ENCODE measurements at places on chromosomes 6 and 20.

DNA sequence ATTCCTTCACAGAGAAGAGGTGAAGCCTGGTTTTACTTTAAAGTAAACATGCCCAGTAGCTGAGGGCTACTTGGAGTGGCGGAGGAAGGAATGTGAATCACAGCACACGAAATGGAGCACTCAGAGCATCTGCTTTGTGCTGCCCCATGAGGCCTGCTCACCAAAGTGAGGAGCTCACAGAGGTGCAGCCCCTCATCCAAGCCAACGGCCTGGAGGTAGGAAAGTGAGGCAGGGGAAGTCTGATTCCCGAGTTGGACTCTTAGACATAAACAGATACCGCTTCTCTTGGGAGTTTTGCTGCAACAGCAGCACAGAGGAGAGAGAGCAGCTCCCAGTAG lies 3.6 kb downstream of the YTHDF1 start:
- no peak for DNase-seq

- no peak for DNase-seq
Measured at GRCh38 chr20:62155428-62156253, 12.1 kb downstream of the SS18L1 start.

- DNase-seq, result no peak
Measured at GRCh38 chr20:19609642-19610223, 148.3 kb upstream of the RIN2 start.

DNA sequence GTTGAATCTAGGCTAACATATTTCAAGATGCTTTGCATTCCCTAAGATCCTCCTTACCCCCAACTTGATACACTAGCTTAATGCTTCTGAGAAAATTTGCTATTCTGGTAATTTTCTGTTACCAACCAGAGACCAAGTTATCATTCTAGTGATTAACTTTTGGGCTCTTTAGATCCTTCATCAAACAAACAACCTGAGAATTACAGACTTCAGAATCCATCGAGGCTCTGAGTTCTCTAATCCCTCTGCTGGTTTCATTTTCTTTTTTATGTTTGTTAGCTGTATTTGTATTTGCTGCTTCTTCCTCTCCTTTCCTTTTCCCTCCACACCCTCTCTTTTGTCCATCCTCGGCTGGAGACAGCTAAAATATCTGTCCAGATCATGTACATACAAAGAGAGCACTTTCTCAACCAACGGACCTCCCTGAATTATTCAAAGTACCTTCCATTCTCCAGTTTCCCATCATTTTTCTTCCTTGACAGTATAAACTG lies 98.7 kb upstream of the RIPOR2 start:
- no peak for DNase-seq

GRCh38 chr6:18243302-18243893 lies 20.9 kb downstream of the DEK start:
- DNase-seq, result no peak

DNA sequence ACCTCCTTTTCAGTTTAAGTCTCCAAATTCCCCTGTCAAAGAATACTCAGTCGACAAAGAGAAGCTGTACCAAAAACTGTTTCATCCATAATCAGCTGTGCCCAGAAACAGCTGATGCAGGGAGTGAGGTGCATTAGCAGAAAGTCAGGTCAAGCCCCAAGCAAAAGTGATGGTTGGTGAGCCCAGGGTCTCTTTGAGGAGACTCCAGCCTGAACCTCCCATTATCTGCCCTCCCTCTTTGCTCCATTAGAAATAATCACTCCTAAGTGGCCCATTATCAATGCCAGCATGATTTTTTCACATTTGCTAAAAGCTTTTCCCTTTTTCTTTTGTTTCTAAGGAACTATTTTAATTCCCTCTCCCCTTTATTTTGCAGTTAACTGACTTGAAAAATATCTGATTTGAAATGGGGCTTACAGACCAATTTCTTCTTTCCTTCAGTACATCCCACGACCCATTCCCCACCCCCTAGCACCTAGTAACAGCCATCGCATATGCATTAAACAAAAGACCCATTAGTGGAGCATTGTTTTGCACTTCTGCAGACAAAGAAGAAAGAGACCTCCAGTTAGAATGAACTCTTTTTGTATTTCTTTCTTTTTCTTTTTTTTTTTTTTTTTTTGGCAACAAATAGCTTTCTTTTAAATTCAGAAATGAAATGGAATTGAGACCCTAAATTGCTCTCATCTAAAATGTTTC lies 257.0 kb downstream of the GRIK2 start:
- no peak for DNase-seq

GRCh38 chr6:56087421-56087820 lies 160.0 kb downstream of the COL21A1 start:
- no peak for DNase-seq

GRCh38 chr20:62580052-62580451 lies 62.3 kb upstream of the SLCO4A1 start:
- DNase-seq, result no peak

- no peak for DNase-seq
Measured at GRCh38 chr6:157464653-157465535, 83.9 kb downstream of the ZDHHC14 start.

GRCh38 chr6:33276581-33276863 lies 401 bp upstream of the B3GALT4 start:
- no peak for DNase-seq

- no peak for DNase-seq
Measured at GRCh38 chr6:45535933-45536332, 158.2 kb upstream of the SUPT3H start.

- no peak for DNase-seq
Measured at GRCh38 chr6:33670971-33671743, 40.3 kb downstream of the UQCC2 start.

All from stimulated activated CD4-positive, alpha-beta T cell treated with anti-CD3 and anti-CD28 coated beads, Interleukin-1b, Interleukin-23, amount 100 ng/mL, for 48 hours (primary cell).